ENCODE measurements at places on chromosomes 5 and 9. TPM values are rescaled to one million over a fixed set of nuclear protein-coding genes. Genes with fewer than 3 reads are reported as not detected.

Gene GRM6
- not detected for total RNA-seq

Gene PLPP7
- 2.2 TPM for total RNA-seq

Gene SHOC1
- 0.07 TPM for total RNA-seq

Gene CBY3
- total RNA-seq, result not detected

Gene ADAMTS12
- 3.3 TPM for total RNA-seq

Gene GRXCR2
- not detected for total RNA-seq

DNA sequence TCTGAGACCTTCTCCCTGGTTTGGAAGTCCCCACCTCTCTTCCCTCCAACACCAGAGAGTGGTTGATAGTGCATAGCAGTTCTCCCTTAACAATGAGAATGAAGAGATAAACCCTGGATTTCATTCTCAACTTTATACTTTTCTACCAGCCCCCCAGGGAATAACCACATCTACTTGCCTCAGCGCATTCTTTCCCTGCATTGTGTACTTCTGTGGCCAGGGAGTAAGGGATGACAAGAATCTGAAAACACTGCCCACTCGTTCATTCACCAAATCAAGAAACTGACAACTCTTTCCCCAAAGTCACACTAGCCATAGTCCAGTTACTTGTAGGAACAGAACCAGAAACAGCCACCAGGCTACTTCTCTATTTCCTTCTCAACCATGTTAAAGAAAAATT lies 46.0 kb upstream of the SPIN1 start:
- no peak for DNase-seq

DNA sequence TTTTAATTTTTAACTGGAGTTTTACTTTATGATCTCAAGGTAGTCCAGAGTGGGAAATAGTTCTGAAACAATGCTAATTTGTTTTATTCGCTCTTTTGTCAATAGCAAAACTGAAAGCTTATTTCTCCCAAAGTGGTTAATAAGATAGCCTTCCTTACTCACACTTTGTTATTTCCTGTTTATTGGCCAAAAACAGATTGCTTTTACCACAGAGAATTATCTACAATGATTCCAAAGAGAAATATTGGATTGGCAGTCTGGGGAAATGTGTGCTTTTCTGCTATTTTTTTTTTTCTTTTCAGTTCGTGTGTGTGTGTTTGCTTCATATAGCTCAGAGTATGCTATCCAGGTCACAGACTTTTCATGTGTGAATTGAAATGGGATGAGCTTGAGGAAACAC lies 756.7 kb upstream of the RGMB start:
- no peak for DNase-seq

- DNase-seq, result no peak
Measured at GRCh38 chr5:37014321-37014720, 137.8 kb downstream of the NIPBL start.

- no peak for DNase-seq
Measured at GRCh38 chr5:120465436-120465961, 1.4 kb downstream of the PRR16 start.

GRCh38 chr9:73026375-73026774 lies 73.5 kb upstream of the ALDH1A1 start:
- DNase-seq, result no peak

- no peak for DNase-seq
Measured at GRCh38 chr5:57690724-57691123, 208.1 kb upstream of the ACTBL2 start.

DNA sequence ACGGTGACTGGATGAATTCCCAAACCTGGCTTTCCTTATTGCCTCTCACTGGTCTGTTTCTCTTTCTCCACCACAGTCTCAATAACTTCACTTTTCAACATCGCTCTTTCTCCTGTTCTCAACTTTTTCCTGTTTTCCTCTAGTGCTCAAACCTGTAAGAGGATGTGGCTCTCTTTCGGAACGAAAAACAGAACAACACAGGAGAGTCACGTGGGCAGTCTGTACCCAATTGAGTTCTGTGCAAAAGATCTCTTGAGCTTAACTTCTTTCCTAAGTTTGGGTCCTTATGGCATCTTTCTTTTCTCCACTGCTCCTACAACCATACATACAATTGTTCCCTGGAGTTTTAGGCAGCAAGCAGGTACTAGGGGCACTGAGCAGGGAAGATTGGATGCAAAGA lies 8.9 kb downstream of the HAVCR1 start:
- DNase-seq, result no peak

DNA sequence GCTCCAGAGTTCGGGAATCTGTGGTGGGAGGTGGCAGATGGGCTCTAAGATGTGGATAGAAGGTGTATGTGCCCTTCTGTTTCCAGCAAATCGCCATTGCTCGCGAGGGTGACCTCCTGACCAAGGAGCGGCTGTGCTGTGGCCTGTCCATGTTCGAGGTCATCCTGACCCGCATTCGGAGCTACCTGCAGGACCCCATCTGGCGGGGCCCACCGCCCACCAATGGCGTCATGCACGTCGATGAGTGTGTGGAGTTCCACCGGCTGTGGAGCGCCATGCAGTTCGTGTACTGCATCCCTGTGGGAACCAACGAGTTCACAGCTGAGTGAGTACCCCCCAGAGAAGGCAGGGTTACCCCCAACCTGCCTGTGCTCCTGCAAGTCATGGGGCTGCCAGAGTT lies 70.9 kb upstream of the NIPAL4 start:
- no peak for DNase-seq

DNA sequence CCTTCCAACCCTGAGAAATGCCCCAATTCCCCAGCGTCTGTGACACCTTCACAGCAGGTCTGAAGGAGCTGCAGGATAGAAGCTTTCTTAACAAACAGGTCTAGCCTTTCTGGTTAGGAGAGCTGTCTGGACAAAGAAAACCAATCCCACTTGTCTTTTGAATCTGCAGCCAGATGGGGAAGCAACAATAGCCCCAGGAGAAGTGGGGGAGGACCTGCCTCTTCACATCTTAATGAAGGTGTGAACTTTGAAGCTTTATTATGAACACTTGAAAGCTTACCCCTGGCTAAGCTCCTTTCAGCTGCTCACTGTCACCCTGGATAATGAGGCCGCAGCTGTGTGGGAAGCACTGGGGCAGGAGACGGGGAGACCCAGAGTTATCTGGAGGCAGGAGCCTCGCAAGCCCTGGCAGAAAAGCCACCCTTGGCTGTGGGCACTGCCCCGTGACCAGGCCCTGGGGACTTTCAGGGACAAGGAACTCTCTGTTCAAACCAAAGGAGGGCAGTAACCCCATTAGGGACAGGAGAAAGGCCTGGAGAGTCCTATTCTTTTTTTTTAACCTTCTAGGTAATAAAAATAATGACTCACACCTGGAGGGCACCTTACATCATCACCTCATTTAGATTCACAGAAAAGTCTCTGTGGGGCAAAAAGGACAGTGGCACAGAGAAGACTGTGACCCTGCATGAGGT lies 151.8 kb upstream of the RAD23B start:
- no peak for DNase-seq

GRCh38 chr5:127038550-127038949 lies 8.2 kb upstream of the MARCHF3 start:
- DNase-seq, result no peak

Measured in epithelial cell of proximal tubule (primary cell).